ENCODE measurements at places on chromosomes 2 and 18.

DNA sequence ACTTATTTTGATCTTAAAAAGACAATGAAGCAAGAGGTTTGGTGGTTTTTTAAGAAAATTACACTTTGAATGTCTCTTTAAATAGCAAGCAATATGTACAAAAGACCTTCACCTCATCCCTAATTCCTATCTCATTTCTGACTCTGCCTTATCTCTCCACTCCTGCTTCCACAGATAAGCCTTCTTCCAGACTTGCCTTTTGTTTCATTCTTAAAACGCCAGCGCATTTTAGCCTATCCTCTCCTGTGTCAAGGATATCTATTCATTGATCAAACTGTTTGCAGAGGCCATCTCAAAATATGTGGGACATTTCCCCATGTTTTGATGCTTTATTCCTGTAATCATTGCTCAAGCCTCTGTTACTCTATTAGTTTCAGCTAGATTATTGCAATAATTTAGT is 562.5 kb downstream of the PARD3B start:
- DNase-seq: no peak

DNA sequence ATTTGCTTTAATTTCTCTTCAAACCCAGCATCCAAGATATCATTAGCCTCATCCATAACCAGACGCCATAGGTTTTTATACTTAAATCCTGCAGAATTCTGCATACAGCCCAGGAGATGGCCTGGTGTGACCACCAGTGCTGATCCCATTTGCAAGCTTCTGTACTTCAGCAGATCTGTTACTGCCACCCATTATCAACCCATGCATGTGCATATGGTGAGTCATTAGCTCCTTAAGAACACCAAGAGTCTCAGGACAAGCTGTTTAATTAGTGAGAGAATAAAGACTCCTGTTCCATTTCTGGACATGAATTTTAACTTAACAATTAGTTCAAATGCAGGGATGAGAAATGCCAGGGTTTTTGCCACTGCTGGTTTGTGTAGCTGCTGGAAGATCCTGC is 110.7 kb upstream of the TANK start:
- DNase-seq: no peak

DNA sequence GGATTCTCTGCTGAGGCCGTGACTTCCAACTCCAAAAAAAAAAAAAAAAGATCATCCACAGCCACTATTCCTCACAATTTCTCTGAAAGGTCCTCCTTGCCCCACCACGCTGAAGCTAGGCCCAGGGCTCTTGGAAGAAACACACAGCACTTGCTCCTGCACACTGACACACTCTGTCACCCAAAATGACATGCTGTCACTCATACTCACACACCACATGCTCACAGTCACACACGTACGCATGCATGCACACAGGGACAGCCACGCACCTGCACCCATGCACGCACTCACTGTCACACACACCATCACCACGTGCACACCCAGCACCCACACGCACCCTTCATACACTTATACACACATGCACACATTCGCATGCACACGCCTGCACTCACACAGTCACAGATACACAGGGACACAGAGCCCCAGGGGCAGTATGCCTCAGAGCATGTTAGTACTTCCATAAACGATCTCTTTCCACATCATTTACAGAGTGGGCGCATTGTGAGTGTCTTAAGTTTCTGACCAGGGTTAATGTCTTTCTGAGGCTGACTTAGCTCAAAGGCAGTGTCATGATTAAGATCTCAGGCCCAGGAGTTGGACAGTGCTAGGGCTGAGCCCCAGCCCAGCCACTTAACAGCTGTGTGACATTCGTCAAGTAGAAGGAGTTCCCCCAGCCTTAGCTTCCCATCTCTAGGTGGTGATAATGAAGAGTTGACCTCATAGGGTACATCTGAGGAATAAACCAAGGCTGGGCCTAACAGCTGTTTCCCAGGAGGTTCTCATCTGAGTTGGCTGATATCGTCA is 93.4 kb downstream of the GLI2 start:
- DNase-seq: no peak

GRCh38 chr18:38526922-38527321 is 961.3 kb upstream of the CELF4 start:
- DNase-seq: no peak
